ENCODE measurements at places on chromosomes 7 and 10.

GRCh38 chr10:95572131-95572820 lies 11.1 kb upstream of the SORBS1 start:
- DNase-seq, result no peak

GRCh38 chr10:1137499-1138163 lies 81.4 kb downstream of the WDR37 start:
- DNase-seq, result no peak

DNA sequence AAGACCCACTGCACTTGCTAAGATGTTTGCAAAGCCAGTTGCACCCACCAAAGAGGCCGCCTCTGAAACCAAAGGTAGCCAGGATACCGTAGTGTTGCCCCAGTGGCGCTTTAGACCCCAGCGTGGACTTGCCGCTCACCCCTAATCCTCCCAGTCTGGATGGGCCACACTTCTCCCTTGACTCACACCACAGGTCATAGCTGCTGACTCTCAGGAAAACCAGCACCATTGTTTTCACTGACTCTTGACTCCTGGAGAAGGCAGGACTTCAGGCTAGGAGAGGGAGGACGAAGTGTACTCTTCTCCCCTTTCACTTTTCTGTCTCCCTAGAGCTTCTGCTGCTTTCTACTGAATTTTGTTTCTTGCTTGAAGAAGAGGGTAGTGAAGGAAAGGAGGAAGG lies 22.3 kb downstream of the RAB19 start:
- DNase-seq, result no peak

GRCh38 chr10:75887992-75888680 lies 456.7 kb downstream of the LRMDA start:
- no peak for DNase-seq

GRCh38 chr7:134669388-134669787 lies 22.7 kb downstream of the BPGM start:
- DNase-seq, result no peak

GRCh38 chr7:42059275-42059674 lies 177.7 kb downstream of the GLI3 start:
- no peak for DNase-seq

- no peak for DNase-seq
Measured at GRCh38 chr10:49596836-49597235, 13.3 kb upstream of the SLC18A3 start.

- DNase-seq, result no peak
Measured at GRCh38 chr10:8060010-8060703, 5.7 kb downstream of the GATA3 start.

GRCh38 chr10:17098012-17098411 lies 31.6 kb downstream of the CUBN start:
- no peak for DNase-seq

DNA sequence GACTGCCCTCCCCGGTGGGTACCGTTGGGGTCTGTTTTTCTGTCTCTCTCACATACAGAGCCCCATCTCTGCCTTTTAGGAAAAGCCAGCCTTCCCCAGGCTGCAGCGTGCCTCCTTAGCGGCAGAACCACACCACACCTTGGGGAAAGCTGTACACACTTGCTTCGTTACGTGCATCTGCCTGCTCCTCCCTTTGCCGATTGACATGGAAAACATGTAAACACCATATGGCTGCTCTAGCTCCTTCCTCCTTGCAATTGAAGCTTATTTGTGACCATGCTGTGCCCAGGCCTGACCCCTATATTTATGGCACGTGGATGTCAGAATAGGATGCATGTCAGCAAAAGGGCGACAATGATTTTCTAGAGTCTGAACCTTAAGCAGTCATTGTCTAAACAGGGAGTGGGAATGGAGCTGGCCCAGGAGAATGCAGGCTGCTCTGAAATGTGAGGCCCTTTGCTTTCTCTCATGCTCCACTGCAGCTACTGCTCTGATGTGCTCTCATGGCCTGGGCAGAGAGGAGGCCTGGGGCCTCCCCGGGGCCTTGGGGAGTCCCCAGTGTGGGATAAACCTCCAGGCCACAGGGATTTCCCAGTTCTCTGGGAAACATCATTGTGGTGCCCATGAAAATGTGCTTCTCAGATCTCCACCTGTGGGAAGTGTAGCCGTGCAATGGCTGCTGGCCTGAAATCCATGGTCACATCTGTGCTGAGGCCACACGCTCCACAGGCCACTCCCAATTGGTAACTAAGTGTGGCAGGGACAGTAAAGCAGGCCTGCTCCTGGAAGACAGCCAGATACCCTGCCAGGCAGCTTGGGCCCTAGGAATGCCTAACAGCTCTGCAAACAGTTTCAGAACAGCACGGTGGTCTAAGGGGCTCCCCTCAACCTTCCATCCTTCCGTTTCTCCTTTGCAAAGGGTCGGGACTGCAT lies 18.6 kb downstream of the PDE6C start:
- DNase-seq, result no peak

DNA sequence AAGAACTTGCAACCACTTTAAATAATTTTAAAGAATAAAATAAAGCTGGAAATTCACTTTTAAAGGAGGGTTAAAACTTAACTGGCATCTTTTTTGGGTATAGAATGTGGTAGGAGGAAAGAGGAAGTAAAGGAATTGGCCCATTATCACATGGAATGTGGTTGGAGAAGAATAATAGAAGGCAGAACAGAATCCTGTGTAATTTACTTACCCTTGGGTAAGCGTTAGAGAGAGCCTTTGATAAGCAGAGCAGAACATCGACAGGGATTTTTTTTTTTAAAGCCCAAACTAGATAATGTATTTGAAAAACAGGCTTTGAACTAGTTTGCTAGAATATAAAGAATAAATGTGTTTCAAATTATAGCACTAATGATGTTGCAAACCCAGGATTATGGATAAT lies 199.8 kb upstream of the KIAA1217 start:
- no peak for DNase-seq

DNA sequence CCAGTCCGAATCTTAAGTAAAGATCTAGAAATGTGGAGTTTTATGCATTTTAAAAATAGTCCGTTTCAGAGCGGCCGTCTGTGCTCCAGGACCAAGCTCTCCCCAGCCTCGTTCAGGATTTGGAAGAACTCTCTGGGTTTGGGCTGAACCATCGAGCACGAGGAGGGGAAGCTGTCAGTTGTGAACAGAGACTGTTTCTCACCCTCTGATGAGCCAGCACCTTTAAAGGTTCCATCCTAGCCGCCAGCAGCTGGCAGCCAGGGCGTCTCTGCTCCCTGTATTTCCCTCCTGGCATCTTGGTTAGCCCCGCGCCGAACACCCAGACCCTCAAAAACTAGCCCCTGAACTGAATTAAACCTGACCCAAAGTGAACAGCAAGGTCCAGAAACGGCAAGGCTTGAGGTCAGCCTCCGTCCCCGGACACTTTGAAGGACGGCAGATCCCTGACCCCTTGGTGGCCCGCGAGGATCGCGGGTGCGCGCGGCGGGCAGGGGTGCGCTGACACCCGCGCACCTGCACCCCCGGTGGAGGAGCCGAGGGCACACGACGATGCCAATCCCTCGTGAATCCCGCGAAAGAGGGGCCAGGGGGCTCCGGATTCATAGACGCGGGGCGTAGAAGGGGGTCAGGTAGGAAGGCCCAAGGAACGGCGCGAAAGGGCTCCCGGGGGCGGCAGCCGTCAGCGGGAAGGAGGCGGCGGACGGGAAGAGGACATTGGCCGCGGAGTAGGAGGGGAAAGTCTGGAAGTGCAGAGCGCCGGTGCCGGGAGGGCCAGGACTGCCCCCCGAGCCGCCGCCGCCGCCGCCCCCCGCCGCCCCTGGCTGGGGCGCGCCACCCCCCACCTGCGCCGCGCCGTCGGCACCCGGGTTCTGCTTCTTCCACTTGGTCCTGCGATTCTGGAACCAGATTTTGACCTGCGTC lies 2.7 kb downstream of the NKX1-2 start:
- DNase-seq, result no peak

DNA sequence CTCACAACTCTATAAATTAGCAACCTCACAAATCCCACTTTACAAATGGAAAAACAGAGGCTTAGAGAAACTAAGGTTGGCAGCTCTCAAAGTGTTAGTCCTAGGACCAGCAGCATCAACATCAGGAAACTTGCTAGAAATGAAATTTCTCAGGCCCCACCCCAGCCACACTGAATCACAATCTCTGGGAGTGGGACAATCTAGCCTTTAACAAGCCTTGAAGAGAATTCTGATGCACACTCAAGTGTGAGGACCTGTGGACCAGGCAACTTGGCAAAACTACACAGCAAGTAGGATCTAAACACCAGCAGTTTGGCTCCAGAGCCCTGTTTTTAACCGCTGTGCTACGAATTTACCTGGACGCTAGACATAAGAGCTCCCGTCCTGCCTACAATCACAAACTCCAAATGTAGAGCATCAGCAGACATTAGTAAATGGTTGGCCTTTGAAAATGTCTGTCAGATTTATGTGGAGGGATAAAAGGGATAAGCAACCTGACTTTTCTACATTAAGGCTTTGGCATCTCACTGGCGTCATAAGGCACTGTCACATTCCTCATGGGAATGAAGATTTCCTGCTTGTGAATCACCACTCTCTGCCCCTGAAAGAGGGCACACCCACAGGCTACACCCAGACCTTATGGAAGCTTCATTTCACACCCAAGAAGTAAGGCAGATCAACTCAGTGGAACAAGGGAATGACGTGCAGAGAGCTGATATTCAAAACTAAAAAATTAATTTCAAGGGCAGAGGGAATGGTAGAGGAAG lies 34.5 kb downstream of the PPP1R3C start:
- DNase-seq, result no peak

DNA sequence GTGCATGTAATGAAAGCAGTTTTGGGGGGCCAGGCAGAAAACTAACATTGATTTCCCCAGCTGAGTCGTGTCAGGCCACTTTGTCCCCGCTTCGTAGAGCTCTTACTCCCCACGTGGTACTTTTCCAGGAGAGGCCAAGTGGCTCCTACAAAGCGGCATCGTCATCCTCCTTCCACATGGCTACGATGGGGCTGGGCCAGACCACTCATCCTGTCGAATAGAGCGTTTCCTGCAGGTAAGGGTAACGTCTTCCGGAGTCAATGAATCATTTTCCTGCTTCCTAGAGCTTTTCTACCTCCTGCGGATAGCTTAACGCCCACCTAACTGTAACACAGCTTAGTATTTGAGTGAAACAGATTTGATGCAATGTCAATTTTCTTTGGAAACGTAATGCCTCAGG lies 21.7 kb upstream of the SEC61A2 start:
- DNase-seq, result no peak

- no peak for DNase-seq
Measured at GRCh38 chr7:71851776-71852498, 560.2 kb downstream of the CALN1 start.

DNA sequence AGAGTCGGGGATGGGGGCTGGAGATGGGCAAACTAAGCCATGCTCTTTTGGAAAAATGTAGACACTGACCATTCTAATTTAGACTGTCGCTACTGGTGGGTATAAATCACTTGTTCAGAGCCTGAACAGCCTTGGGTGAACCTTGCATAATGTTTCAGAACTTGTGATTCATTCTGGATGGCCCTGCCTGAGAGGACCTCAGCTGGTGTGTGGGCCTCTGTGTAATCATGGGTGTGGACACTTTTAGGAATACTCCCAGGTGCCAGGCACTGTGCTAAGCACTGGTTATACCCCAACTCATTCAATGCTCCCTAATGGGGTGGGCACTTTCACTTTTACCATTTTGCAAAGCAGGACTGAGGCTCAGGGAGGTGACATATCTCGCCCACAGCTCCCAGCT lies 26.8 kb upstream of the TM9SF3 start:
- no peak for DNase-seq
